ENCODE measurements at places on chromosomes 11 and 22.

DNA sequence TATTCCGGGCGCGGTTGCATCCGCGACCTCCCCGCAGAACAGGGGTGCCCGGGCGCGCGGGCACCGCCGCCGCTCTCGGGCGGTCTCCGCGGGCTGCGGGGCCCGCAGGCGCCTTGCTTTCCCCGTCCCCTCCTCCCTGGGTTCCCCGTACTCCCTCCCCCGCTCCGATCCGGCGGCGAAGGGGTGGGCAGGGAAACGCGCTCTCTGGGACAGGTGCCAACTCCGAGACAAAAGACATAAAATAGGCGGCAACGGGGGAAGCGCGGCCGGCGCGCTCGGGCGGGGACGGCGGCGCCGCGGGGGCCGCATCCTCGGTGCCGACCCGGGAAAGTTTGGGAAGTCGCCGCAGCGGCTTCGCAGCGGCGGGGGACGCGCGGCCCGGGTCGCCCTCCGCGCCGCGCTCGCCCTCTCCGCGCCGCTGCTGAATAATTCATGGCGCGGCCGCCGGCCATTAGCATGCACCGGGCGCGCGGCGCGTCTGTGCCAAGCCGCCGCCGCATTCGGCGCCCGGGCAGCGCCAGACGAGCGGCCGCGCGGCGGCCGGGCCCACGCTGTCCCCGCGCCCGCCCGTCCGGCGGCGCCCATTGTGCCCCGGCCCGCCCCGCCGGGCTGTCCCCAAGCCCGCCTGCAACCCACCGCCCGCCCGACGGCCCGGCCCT lies 78.7 kb upstream of the PPARA start:
- DNase-seq = peak; percentile 71

GRCh38 chr11:58597486-58598144 lies 18.8 kb downstream of the ZFP91 start:
- DNase-seq = no peak

DNA sequence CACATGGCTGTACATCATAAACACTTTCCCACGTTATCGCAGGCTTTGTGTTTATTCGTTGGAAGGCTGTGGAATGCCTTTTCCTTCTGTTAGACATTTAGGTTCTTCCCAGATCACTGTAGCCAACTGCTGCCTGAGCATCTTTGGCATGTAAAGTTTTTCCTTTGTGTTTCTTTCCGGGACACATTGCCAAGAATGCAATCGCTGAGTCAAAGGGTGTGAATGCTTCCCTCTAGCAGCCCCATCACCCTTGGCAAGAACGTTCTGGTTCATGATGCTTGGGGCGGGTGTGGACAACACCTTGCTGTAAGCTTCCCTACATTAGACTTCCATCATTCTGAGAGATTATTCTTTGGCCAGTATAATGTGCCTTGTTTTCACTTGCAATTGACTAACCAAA lies 136.2 kb downstream of the OSBP2 start:
- no peak for DNase-seq

GRCh38 chr22:22591348-22592299 lies 32.6 kb upstream of the PRAME start:
- DNase-seq = no peak

DNA sequence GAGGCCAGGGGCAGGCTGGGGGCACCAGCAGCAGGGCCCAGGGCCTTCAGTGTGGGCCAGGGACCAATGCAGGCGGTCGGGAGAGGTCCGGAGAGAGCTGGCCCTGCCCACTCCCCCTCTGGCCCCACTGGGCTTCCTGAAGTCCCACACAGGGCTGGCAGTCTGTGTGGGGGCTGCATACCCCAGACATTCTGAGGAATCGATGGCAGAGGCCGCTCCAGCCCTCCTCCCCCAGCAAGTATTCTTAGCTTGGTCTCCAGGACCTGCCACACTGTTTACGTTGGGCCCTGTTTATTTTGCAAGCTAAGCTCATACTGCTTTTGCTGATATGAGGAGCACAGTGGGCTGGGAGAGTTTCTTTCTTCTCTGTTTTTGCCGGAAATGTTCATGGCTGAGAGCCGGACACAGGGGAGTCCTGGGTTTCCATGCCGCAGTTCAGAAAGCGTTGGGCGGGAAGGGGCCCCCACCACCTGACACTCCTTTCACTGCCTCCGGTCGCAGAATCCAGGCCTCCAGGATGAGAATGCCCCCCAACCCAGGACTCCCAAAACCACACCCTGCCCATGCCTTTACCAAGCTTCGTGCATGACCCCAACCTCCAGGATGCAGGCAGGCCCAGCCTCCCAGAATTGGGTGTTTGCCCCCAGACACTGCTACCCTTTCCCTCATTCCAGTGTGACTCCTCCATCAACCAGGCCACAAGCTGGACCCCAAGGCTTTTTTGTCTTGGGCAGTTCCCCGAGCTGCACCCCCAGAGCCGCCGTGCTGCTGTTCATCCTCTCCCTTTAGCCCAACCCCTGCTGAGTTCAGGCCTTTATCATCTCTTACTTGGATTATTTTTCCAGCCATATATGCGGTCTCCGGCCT lies 81.8 kb upstream of the KCNQ1OT1 start:
- DNase-seq = peak; percentile 3

DNA sequence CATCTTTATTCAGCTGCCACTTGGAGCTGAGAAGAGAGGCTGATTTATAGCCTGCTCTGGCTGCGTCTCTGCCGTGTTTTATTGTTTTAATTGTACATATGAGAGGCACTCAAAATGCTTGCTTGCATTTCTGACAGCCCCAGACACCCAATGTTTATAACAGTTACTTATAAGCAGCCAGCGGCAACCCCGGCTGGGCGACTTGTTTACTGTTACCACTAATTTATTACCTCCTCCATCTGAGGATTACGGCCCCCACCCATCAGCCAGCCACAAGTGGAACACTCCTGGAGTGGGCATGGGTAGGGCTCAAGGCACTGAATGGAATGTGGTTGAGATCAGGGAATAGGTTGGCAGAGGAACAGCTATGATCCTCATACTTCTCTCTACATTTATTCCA lies 61.2 kb downstream of the CLPB start:
- no peak for DNase-seq

GRCh38 chr22:40403141-40403540 lies 32.7 kb downstream of the SGSM3 start:
- DNase-seq = no peak

DNA sequence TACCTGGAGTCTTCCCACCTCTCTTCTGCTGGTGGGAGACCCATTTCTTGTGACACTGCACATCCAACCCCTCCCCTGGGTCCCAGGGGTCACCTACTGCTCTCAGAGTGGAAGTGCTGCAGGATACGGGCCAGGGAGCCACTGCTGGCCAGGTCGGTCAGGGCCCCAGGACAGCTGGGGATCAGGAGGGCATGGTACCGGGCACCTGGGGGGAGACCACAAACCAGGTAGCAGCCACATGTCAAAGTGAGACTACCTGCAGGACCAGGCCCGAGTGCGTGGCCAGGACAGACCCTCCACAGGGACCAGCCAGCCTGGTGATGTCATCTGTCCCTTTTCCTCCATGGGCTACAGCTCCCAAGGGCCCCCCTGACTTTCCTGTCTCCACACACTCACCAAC lies 3.9 kb downstream of the GATD1 start:
- DNase-seq = no peak

DNA sequence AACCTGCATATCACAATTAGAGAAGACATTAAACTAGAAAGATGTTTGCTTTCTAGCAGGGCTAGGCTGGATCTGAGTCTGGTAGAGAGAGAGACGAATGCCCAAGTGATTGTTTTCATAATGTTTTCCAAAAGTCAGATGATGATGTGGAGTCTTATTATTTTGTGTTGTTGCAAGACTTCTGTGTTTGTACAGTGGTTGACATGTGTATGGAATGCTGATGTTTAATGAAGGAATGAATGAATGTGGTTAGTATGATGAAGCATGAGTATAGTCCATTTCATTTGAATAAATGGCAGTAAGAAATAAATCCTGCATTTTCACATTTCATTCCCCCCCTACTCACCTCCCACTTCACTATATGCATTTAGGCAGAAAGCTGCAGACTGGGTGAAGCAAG lies 69.6 kb downstream of the PPP2R1B start:
- no peak for DNase-seq

DNA sequence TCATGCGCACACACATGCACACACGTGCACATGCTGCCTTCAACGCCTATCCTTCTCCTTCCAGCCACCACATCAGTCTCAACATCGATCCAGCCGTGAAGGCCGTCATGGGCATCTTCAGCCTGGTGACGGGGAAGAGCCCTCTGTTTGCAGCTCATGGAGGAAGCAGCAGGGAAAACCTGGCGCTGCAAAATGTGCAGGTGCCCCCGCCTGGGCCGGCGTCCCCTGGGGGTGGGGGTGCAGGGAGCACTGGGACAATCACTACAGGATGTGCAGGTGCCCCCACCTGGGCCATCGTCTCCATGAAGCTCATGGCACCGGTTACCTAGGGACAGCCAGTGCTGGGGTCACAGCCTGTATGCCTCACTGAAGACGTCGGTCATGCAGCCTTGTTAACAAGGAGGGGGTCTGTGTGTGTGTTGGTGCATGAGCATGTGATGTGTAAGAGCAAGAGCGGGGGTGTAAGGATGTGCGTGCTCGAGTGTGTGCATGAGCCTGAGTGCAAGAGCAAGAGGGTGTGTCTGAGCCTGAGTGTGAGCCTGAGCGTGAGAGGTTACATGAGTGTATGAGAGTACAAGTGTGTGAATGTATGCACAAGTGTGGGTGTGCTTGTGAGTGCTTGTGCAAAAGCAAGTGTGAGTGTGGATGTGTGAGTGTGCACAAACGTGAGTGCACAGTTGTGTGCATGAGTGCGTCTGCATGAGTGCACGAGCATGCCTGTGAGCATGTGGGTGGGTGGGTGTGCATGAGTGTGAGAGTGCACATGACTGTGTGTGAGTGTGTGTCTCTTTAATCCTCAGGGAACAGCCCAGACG lies 31.5 kb downstream of the NADSYN1 start:
- no peak for DNase-seq
